HAP-1 (cell line): ENCODE measurements at places on chromosomes 1 and 21.

DNA sequence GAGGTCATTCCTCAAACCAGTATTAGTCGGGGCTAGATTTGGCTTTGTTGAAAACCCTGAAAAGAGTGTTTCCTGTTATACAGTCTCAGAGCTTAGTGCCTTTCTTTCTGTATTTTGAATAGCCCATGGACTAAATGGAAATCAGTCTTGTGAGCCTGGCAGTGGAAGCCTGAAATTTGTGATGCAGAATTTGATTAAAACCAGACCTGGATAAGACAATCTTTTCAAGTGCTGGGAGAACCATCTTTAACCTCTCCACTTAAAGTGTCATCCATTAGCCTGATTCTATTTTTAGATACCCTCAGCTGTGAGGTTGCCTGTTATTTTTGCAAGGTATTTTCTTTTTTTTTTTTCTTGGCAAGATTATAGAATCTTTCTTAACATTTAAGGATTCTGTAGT is 19.5 kb downstream of the ACTN2 start:
- no peak for DNase-seq

- DNase-seq = peak; percentile 62
These were observed 548 bp upstream of the CDC20 start for GRCh38 chr1:43358121-43358745.

GRCh38 chr1:79899914-79900313 is 893.4 kb upstream of the ADGRL4 start:
- DNase-seq = no peak

DNA sequence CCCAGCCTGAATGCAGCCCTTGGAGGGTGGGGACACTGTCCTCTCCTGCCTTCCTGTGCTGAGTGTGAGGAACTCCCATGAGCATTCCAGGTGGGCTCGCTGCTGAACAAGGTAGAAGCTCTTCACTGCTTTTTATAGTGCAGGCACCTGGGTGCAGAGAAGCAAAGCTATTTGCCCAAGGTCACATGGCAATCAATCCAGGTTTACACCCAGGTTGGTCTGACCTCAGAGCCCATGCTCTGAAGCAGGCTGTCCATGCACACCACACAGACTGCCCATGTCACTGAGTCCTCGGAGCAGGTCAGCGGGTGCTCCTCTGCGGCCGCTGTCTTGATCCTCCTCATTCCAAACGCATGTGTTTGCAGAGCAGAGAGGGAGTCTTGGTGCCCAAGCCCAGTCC is 323.4 kb upstream of the VAMP3 start:
- no peak for DNase-seq

- no peak for DNase-seq
These were observed 158.6 kb upstream of the C1orf174 start for GRCh38 chr1:4058706-4059105.

DNA sequence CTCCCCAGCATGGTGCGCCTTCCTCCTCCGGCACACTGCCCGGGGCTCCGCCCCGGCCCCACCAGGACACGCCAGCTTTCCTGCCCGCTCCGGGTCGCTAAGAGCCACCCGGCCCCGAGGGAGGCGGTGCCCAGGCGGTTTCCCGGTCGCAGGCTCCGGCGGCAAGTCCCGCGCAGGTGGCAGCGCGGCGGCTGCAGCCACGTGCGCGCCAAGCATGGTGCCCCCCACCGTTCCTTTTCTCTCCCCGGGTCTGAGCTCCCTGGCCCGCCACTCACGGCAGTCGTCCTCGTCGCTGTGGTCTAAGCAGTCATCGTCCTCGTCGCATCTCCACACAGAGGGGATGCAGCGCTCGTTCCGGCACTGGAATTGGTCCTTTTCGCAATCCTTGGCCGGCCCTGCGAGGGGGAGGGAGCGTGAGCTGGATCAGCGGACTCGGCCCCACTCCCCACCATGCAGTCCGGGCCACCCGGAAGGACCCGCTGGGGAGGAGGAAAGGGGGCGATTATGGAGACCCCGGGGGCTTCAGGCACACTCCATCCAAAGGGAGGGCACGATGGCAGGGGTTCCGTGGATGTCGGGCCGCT is 1.2 kb downstream of the LRP8 start:
- DNase-seq = no peak

- DNase-seq = no peak
These were observed 15.6 kb upstream of the SRP9 start for GRCh38 chr1:225762002-225762441.

DNA sequence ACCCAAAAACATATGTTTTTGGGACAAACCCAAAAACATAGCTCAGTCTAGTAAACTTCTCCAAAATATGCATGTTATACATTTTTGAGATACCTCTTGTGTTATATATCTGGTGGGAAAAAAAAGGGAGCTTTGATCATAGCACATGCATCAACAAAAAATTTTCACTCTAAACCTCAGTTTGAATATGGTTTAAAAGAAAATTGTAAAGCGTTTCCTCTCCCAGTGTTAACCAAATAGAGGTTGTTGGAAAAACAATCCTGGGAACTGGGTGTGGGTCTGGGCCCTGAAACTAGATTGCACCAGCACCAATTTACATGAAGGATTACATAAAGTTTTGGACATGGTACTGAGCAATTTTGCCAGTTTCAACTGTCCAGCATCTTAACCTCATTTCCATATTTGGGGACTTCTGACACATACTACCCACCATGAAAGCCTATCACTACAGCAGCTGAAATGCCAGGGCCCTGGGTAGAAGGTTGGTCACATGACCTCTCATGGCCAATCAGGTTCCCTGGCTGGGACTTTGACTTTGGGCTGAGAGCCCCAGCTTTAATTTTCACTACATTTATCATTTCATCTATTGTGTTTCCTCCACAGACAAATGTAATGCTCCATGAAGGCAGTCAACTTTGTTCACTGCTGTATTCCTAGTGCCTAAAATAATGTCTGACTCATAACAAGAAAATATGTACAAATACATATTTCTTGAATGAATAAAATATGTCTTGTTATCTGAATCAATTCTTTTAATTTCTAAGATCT is 150.7 kb downstream of the SETD4 start:
- no peak for DNase-seq

DNA sequence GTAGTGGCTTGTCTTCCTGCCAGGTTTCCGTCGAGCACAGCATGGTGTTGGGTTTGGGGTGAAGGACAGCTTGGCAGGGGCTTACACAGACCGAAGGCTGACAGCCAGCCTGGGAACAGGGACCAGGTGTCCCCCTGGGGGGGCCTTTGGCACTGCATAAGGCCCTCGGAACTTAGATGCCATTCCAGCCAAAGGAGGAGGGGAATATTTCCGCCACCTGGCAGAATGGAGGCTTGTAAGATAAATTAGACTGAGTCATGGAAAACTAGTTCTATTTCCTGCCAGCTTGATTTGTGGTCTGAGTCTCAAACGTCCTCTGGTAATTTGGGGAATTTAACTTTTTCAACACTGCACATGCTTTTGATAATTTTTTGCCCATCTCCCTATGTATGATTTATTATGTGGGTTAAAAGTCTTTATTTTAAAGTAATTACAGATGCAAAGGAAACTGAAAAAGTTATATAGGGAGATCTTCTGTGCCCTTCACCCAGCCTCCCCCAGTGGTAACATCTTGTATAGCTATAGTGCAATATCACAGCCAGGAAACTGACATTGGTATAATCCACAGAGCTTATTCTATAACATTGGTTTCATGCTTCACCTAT is 11.5 kb upstream of the TMEM51 start:
- DNase-seq = no peak
